ENCODE measurements at places on chromosomes 3 and 15.

- peak; percentile 43 for DNase-seq
These were observed 3.9 kb downstream of the TMIE start for GRCh38 chr3:46705022-46705530.

- DNase-seq, result no peak
These were observed 59.2 kb downstream of the RFX7 start for GRCh38 chr15:56184516-56184915.

DNA sequence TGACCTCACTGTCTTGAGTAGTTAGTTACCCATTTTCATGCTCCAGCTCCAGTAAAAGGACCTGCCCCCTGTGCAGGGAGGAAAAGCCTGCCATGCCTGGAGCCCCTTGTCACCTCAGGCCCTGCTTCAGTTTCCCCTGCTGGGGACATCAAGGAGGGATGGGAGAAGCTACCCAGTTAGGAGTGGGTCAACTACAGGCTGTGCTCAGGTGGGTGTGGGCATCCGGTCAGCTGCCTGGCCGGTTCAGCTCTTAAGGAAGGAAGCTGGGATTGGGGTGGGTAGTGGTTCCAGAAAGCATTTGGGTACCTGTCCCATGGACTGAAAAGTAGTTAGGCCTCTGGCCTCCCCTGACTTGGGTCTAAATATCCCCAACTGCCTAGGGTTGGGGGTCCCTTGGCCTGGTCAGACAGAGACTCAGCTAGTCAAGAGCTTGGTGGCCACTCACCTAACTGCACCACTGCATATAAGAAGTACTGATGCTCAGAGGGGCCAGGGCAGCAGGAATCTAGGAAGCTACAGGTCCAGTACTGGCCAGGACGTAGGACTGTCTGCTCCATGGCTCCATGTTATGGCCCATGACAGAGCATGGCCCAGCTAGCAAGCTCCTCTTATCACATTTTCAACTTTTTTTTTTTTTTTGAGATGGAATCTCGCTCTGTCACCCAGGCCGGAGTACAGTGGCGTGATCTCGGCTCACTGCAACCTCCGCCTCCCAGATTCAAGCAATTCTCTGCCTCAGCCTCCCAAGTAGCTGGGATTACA lies 549 bp downstream of the LSMEM2 start:
- no peak for DNase-seq

GRCh38 chr15:25090073-25090733 lies 135.4 kb downstream of the SNRPN start:
- no peak for DNase-seq

DNA sequence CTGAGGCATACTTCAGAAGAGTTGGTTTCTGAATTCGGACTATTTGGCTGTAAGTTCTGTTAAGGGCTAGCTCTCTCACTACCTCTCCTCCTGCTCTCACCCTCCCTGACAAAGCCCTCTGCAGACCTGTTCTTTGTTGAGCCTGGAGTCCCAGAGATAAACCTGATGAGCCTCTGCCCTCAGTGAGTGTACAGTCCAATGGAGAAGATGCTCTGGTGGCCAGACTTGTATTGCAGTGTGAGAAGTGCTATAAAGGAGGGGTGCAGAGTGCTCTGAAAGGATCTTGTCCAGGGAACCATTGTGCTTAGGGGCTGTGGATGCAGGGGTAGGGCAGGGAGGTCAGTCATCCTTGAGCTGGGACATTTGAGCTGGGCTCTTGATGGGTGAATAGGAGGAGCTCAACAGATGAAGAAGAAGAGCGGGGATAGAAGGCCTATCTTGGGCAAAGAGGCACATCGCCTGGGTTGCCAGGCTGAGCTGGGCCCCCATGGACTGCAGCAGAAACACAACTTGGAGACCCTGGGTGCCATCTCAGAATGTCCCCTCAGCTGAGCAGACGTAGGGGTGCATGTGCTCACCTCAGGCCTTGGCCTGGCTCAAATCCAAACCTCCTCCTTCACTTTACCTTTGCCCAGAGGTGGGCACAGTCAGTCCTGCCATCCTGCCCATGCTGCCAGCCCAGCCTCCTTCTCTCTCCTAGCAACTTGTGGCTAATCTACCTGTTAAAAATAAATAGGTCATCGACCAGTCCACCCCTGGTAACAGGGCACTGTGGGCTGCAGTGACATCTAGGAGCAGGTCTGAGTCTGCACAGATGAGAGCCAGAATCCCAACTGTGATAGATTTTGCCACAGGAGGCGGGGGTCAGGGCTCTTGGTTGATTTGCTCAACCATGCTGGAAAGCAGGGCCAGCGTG lies 3.3 kb downstream of the CAND2 start:
- DNase-seq, result no peak

- no peak for DNase-seq
These were observed 23.3 kb upstream of the KNG1 start for GRCh38 chr3:186693843-186694242.

DNA sequence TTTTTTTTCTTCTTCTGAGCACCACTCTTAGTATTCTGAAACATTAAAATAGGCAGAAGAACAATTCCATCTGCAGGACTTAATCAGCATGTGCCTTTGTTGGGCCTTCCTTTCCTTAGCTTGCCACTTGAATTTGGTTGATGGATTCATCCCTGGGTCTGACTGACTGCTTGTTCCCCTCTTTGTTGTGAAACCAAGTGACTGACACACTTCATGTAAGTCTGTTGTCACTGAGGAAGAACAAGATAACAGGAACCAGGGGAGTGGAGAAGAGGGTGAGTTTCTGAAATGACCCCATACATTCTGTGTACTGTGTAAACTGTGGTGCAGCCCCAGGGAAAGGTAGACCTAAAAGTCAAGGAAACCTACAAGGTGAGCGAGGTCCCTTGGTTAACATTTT lies 188.7 kb upstream of the TBC1D5 start:
- DNase-seq, result no peak

GRCh38 chr3:28978092-28978491 lies 302.8 kb upstream of the RBMS3 start:
- no peak for DNase-seq

GRCh38 chr3:147215660-147216059 lies 190.7 kb downstream of the ZIC4 start:
- DNase-seq, result no peak

DNA sequence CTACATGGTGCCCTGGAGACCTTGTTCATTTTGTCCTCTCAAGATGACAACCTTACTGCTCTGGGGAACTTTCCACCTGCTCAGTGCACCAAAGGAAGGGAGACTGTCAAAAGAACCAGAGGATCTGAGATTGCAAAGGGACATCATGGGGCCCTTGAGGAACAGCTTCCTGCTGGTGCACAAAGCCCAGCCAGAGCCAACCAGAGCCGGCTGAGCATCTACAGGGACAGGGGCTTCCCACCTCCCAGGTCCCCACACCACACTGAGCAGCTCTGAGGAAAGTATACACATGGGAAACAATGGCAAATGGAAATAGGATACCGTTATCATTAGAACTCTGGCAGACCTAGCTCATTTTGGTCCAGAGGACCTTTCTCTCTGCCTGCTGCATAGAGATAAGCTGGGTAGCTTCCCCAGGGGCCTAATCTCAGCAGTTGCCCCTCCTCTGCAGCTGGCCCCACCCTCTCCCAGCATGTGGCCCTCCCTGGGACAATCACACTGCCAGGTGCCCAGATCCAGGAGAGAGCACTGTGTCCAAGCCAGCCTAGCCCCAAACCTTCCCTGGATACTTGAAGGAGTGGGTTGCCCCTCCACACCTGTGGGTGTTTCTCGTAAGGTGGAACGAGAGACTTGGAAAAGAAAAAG lies 123.4 kb upstream of the PRR20G start:
- no peak for DNase-seq

DNA sequence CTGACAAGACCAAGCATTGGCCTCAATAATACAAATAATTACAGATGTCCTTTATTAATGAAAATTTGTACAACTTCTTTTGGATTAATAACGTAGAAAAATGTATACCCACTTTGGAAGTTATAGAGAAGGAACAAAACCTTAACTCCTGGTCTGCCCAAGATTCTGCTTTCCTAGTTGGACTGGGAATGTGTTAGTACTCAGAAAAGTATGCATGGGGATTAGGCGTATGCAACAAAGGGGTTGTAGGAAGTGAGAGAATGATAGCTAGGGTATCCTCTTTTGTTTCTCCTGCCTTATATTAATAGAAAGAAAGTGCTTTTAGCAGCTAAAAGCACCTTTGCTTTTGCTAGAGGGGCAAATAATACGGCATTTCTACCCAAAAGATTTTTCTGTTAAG lies 116.2 kb upstream of the LRRFIP2 start:
- DNase-seq, result no peak

DNA sequence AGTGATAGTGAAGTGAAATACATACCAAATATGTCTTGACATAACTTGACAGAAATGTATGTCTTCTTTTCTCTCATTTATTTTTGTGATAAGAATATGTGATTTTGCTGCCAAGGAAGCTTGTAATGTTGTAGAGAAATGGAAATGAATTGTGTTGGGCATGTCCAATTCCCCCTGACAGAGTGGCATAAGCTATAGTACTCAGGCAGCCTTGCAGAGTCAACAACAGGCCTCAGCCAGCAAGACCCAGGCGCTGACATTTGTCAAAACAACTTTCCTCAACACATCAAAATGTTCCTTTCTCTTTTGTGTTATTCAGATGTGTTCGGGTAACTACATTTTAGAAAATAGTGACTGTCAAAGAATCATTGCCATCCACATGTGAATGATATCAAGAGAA lies 538.1 kb upstream of the ATP11B start:
- DNase-seq, result no peak

DNA sequence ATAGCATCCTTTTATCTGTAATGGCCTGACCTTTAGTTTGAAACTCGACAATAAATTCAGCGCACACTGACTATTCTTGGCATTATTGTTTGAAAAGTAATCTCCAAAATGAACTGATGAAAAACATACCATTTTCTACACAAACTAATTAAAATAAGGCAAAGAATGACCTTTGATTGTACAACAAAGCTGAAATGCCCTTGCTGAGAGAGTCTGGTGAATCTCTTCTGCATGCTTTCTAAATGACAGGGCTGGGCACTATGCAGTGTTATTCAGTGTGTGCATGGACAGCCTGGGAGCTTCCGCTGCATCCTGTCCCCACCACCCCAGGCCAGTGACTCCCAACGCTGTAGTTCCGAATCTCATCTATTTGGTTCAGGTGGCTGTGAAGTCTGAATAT lies 530.8 kb downstream of the FOXP1 start:
- DNase-seq, result no peak

- no peak for DNase-seq
These were observed 6.6 kb downstream of the GPX1 start for GRCh38 chr3:49351521-49352011.

- no peak for DNase-seq
These were observed 15.4 kb downstream of the APH1B start for GRCh38 chr15:63292771-63293170.

- no peak for DNase-seq
These were observed 90.8 kb downstream of the GABRG3 start for GRCh38 chr15:27061739-27062138.

DNA sequence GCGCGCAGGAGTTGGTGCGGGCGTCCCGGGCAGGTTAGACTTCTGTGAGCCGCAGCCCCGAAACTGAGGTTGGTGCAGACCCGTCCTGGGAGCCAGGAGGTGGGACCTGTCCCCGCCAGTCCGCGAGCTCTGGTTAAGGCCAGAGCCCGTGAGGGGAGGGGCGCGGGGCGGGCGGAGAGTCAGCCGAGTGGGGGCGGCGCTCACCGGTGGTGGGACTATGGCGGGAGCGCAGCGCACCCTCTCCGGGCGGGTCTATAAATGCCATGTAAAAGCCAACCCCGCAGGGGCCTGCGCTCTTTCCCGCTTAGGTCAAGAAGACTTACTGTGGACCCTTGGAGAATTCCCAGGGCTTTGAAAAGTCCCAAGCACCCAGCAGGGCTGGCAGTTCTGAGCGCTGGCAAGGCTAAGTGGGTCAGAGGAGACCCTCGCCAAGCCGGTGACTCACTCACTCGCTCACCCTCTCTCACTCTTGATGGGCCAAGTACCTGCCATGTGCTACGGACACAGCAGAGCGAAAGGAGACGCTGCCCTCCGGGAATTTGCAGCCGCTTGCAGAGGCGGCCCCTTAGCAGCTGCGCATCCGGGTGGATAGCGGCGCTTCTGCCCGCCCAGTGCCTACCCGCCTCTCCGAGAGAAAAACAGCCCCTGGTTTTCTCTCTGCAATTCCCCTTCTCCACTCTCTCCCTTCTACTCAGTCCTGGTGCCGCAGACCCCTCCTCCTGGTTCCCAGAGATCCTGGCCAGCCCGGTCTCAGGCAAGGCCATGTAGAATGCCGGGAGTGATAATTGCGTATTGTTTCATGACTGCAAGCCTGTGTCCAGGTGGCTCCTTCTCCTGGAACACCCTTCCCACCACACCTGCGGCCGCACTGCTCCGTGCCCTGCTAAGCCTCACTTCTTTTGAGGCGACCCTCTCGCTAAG lies at the start of gene ALDH1L1:
TSS of gene ALDH1L1 (minus strand) at position 110 of the 921 bp plus-strand sequence. CDS start 19,607 bp downstream, outside the sequence.
- no peak for DNase-seq

DNA sequence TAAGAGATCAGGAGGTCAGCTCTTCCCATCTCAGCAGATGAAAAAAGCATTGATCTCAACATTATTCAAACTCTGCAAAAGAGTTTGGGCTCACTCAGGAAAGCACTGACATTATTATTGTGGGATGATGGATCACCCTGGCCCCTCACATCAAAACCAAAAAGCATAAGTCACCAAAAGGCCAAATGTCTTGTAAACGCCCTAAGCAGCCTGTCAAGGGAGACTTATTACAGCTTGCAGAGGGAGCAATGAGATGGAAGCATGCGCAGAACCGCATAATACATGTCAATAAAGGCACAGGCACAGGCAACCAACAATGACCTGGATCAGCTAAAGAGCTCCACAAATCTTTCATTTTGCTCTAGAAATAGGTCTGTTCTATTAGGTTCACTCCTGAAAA lies 4.6 kb downstream of the FSIP1 start:
- no peak for DNase-seq

GRCh38 chr3:139342054-139342453 lies 1.8 kb upstream of the MRPS22 start:
- no peak for DNase-seq

DNA sequence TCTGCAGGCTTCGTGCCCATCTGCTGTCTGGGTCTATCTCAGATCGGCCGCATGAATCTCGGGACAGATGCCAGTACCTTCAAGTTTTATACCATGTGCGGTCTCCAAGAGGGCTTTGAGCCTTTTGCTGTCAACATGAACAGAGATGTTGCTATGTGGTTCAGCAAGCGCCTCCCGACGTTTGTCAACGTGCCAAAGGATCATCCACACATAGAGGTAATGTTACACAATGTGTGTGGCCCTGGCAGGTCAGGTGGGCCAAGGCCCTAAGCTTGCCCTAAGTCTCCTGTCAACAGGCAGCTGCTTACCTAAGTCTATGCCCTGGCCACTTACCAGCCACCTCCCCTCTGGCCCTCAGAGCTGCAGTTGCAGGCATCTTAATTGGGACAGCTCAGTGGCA lies 324.0 kb upstream of the CHRM5 start:
- DNase-seq, result no peak

DNA sequence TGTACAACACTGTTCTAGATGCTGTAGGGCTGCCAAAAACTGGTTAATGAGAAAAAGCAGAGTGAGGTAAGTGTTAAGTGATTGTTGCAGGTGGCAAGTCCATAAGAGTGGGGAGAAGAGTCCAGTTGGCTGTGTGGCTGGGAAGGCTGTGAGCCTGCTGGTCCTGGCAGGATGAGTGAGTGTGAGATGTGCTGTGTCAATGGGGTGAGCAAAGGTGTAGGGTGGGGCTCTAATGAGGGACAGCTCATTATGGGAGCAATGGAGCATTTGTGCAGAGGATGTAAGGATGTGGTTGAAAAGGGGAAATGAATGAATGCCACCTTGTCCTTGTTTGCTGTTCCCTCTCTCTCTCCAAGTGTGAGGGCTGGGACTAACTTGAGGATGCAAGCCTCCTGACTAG lies 145.3 kb upstream of the ROPN1 start:
- DNase-seq, result no peak

- DNase-seq, result no peak
These were observed 22.0 kb upstream of the CYP11A1 start for GRCh38 chr15:74389241-74390048.
